Stimulated activated CD4-positive, alpha-beta T cell treated with anti-CD3 and anti-CD28 coated beads, Interleukin-15, amount 100 ng/mL, for 24 hours (primary cell): ENCODE measurements at places on chromosomes 7 and 10.
A peak's percentile ranks its signal among the peaks of the same experiment; 100 is the strongest.

DNA sequence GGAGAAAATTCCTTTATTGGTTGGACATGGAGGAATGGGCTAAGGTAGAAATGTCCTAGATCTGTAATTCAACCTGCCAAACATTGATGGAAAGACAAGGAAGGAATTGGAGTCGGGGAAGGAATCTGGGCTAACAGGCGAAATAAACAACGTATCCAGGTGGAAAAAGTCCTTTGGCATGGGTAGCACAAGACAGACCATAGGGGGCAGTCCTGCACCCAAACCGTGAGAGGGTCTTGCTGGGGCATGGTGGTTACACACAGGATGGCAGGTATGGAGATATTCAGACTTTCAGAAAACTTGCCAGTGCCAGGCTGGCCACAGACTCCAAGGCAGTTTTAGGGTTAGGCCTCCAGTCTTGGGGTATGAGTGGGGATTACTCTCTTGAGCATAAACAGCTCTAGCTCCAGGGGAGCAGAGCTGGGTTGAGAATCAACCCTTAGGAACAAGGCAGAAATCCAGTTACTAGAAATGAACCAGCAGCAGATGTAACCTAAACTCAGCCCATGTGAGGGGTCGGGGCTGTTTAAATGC is 188.6 kb upstream of the GDF10 start:
- no peak for DNase-seq

DNA sequence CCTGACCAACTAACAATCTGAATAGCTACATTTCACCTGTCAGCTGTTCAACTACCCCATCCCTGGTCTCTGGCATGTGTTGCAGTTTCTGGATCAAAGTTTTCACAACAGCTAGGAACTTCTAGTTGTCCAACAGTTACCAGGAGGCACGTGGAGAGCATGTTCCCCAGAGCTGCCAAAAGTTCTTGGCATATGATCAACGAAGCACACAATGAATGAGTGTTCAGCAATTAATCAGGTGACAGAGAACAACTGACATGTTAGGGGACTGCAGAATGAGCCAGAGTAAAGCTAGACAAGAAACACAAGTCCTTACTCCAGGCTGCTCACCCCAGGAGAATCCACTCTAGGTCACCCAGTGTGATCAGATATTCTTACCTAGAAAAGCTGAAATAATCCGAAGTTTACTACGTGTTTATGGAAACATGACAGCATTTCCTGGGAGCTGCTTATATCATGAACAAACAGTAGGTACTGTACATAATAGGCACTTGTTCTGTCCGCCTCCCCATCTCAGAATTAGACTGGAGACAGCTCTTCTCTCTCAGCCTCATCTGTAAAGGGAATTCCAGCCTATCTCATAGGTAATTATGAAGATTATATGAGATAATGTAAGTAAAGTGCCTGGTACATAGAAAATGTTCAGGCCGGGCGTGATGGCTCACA is 50.6 kb downstream of the ZNF438 start:
- no peak for DNase-seq

GRCh38 chr7:32088451-32088881 is 18.3 kb upstream of the PDE1C start:
- DNase-seq: no peak

GRCh38 chr7:113099284-113099919 is 12.8 kb upstream of the GPR85 start:
- DNase-seq: no peak

DNA sequence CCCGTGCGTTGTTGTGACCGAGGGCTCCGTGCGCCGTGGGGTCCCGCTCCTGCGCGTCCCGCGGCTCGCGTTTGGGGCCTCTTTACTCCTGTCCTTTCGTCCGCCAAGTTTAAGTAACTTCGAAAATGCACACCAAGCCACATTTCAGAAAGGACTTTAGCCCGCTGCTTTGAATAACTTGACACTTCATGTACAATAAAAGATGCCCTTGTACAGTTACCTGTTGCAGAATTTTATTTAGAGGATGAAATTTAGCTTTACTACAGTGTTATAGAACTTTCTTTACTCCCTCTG is 459 bp downstream of the SUGCT start:
- no peak for DNase-seq

- no peak for DNase-seq
Observed at GRCh38 chr7:51073171-51073570, 243.4 kb downstream of the COBL start.

DNA sequence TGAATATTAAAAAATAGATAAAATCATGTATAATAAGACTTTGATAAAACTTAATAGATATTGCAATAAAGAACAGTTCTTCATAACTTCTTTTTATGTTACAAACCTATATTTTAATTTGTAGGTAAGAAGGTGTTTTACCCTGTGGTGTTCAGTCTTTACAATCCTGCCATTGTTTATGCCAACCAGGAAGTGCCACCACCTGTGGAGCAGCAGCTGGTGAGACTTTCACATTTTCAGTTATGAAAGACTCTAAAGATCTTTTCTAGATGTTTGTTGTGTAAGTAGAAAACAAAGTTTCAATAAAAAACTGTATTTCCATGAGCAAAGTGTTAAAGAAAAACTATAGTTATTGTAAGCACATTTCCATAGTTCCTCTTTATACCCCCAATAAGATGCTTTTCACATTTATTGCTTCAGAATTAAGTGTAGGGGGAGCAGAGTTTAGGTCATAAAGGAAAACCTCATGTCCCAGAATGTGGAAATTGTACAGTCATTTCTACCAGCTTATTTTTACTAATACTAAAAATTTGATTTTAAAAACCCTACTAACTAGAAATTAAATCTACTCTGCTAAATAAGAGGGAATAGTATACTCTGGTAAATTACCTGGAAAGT is 28.7 kb downstream of the CSGALNACT2 start:
- DNase-seq: no peak

- DNase-seq: no peak
Observed at GRCh38 chr7:139118805-139119485, 9.4 kb upstream of the ZC3HAV1 start.

- DNase-seq: no peak
Observed at GRCh38 chr7:49850921-49851613, 77.6 kb downstream of the VWC2 start.

DNA sequence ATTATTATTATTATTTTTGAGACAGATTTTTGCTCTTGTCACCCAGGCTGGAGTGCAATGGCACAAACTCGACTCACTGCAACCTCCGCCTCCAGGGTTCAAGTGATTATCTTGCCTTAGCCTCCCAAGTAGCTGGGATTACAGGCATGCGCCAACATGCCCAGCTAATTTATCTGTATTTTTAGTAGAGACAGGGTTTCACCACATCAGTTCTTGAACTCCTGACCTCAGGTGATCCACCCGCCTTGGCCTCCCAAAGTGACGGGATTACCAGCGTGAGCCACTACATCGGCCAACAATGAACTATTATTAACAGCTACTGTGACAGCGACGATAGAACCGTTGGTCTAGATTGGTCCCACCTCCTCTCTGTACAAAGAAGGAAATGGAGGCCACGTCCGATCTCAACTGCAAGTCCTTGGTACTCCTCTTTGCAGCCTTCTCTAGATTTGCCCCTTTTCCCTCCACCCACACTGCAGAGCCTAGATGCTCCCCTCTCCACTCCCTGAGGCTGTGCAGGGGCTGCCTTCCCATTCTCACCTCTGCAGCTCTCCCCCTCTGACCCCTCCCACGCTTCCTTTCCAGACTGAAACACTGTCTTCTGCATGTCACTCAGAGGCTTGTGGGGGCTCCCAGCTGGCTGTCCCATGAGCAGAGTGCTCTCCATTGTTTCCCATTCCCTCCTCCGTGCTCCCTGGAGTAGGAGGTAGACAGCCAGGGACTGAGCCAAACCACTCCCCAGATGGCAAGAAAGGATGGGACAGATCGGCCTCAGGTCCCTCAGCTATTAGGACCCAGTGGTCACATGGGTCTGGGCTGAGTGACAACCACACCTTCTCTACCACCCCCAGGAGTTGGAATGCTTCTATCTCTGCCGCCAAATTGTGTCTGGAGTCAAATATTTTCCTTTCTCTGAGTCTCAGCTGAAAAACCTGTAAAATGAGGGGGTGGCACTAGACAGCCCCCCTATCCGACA is 2.3 kb downstream of the LOXL4 start:
- DNase-seq: no peak

- peak; percentile 52 for DNase-seq
Observed at GRCh38 chr7:130490888-130491804, 739 bp upstream of the MEST start.

- DNase-seq: no peak
Observed at GRCh38 chr7:142752376-142753225, 3.3 kb downstream of the PRSS1 start.

DNA sequence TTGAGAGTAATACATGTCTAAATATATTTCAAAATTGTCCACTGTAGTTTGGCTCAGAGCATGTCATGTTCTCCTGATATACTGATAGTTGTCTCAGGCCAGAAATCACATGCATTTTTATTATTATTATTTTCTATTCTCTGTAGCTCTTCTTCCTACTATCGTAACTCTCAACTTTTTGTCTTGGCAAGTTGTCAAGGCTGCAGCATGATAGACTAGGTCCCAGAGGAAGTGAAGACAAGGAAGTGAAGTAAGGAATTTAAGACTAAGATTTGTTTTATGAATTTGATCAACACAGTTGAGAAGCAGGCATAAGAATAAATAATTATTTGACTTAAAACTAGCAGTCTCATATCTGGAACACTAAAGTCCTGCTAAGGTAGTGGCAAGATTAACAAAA is 369.5 kb downstream of the ABCA13 start:
- DNase-seq: no peak

DNA sequence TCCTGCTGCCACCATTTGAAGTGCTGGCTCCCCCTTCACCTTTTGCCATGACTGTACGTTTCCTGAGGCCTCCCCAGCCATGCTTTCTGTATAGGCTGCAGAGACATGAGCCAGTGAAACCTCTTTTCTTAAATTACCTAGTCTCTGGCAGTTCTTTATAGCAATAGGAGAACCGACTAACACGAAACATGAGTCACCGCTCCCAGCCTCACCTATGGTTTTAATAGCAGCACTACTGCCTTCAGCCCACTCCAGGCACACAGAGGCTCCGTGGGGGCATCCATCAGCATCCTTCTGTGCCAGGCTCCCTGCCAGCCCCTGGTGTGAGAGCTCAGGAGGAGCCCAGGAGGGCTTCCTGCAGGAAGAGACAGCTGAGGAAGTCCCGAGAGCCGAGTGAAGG is 5.5 kb upstream of the ZNF316 start:
- DNase-seq: peak; percentile 14

DNA sequence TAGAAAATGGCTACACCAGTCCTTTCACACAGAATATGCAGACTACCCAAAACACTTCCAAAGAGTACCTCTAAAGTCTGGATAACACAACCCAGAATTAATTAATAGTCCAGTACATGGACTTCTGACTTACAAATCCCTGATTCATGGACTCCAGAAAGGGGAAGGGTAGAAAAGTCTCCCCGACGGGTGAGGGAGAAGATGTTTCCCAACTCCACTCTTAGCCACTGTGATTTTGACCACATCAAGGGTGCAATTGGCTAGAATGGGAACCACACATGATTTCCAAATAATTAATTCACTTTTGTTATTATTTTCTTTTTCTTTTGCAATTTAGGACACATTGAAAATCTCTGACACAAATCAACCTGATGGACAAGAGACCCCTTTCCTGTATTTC is 1.4 kb downstream of the TMEM130 start:
- no peak for DNase-seq

DNA sequence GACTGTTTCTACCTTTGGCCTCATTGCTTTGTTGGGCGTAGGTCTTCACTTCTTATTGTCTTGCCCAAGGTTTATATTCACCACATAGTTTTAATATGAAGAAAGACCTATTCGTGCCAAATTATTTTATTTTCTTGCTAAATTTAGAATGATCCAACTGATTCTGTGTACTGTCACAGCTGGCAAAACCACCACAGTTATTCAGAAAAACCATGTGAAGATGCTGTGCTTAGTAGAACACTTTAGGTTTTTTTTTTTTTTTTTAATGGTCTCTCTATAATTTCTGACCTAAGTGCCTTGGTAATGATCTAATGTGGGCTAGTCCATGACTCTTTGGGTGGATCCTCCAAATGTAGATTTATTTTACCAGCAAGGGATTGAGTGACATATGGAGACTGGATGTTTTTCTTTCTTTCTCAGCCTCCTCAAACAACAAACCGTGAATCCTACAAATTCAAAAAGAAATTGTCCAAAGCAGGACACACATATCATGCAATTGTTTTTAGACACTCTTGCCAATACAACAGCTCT is 243.8 kb downstream of the DYNC1I1 start:
- no peak for DNase-seq

GRCh38 chr7:27110186-27111031 is 7.9 kb upstream of the HOXA2 start:
- DNase-seq: no peak

DNA sequence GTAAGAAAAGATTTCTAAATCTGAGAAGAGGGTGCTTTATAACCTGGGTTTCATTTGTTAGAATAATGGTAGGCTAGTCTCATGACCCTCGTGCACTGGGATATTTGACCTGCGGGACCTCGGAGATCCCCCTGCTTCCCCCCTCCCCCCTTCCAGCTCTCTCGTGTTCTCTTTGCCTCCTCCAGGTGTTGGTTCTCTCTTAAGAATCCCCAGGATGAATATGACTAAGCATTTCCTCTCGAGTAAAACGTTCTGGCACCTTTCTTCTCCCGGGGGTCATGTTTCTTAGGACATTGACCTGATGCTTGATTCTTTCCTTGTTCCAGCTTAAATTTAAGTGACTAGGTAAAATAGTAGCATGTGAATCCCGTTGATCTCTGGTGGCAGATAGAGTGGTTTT is 71.2 kb downstream of the SHH start:
- no peak for DNase-seq

DNA sequence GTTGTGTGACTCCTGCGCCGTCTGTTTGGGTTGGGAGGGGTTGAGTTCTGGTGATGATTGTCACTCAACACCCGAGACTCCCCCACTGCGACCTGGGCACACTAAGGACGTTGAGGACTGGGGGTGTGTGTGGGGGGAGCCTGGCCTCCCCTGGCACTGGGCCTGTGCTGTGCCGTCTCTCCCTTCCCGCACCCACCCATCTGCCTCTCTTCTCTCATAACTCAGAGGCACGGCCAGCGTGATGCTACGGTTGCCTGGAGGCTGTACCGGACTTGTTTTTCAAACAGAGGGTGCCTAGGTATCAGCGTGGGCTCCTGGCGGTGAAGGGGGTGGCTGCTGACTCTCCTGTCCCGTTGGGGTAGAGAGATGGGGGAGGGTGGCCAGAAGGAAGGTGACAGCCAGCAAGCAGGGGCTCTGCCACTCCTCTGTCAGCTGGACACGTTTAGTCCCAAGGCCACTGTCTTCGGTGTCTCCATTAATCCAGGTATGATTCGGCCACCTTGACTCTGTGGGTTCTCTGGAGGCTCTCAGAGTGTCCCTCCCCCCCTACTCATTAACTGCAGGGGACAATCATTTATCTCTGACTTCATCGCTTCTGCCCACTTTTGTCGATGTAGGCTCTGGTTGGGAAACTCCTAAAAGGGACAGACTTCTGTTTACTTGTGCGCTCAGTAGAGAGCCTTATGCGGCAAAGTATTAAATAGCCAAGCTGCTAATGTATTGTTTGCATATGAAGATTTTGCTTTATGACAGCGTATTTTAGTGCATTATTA is 56.5 kb upstream of the PFKFB3 start:
- DNase-seq: no peak
